ENCODE measurements at places on chromosomes 4 and X. TPM values are rescaled to one million over a fixed set of nuclear protein-coding genes. Genes with fewer than 3 reads are reported as not detected.
A peak's percentile ranks its signal among the peaks of the same experiment; 100 is the strongest.

DNA sequence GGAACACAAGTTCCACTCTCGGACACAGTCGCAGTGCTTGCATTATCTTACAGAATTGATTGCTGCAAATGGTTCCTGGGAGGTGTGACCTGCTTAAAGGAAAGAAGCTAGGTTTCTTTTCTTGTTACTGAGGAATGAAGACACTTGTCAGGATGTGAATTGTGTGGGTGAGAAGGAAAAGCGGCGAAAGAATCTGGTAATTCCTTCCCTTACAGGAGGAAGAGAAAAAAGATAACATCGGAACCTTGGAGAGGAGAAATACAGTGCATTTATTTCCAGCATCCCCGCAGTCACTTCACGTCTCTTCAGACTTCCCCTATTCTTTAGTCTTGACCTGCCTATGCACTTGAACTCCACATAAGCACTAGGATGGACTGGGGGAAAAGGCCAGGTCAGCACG is 389 bp upstream of the CCSER1 start:
- no peak for DNase-seq

GRCh38 chr4:112968451-112969159 is 80.8 kb upstream of the ANK2 start:
- DNase-seq, result peak; percentile 41

GRCh38 chrX:68180579-68180978 is 252.7 kb downstream of the OPHN1 start:
- DNase-seq, result no peak

GRCh38 chrX:56125946-56126345 is 106.2 kb upstream of the KLF8 start:
- no peak for DNase-seq

Gene SMPX
- not detected for total RNA-seq
